Urinary bladder (tissue), 4 donors: ENCODE measurements at places on chromosomes 3 and 15. TPM values are rescaled to one million over a fixed set of nuclear protein-coding genes. Genes with fewer than 3 reads are reported as not detected.
A peak's percentile ranks its signal among the peaks of the same experiment; 100 is the strongest.

DNA sequence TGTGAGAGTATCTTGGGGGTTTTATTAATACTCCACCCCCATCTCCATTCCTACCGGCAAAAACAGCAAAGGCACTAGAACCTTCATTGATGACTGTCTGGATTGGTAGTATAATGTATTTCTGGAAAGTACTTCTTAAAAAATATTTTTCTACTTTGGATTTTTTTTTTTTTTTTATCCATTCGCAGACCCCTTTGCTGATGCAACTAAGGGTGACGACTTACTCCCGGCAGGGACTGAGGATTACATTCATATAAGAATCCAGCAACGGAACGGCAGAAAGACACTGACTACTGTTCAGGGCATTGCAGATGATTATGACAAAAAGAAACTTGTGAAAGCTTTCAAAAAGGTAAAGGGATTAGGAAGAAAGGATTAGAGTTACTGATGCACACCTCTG lies 1.2 kb downstream of the EIF1B start:
- no peak for DNase-seq

Gene RAB11A
- total RNA-seq = 187 TPM

GRCh38 chr3:25618028-25618427 lies 46.7 kb downstream of the TOP2B start:
- DNase-seq = no peak

DNA sequence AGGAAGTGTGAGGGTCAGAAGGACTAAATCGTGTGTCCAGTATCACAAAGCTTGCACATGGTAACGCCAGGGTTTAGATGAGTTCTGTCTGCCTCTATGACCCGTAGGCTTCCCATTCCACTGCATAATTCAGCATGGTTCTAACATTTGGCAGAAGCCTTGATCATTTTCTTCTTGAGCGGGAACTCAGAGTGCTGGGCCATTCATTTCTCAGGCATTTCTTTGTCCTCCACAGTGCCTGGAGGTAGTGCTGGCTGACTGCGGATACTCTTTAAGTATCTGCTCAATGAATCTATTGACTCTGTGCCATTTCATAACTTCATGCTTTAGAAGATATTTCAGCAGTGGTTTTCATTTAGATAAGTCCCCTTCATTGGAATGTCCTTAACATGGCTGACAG lies 370.2 kb downstream of the EPHB1 start:
- no peak for DNase-seq

Gene MRAS
- total RNA-seq = 22.9 TPM

Gene PRKAR2A
- total RNA-seq = 20.5 TPM

GRCh38 chr3:185175370-185175987 lies 22.6 kb upstream of the C3orf70 start:
- DNase-seq = no peak

GRCh38 chr3:93969443-93969842 lies 4.3 kb downstream of the PROS1 start:
- no peak for DNase-seq

GRCh38 chr3:171768281-171768900 lies 41.9 kb downstream of the PLD1 start:
- DNase-seq = no peak

- DNase-seq = no peak
These were observed 5.2 kb upstream of the CXCR6 start for GRCh38 chr3:45938043-45938435.

DNA sequence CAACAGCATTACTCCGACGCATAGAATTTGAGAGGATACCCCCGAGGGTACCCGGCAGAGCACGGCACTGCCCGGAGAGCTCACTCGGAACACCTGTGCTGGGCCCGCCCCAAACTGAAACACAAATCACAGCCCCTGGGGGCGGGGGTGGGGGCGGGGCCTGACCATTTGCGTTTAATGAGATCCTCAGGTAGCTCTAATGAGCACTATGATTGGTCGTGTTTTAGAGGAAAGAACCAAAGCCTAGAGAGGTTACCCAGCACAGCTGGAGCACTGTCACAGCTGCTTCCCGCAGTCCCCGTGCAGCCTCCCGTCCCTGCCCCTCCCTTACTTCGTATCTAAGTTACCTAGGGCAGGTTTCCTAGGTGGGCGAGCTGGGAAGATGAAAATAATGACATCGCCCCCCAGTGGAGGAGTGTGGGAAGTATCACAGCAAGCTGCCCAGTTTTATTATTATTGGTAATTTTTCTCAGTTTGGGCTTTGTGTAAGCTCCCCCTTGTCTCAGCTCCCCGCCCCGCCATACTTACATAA lies 187.1 kb downstream of the PDE8A start:
- DNase-seq = no peak

- DNase-seq = no peak
These were observed 303.4 kb upstream of the ROPN1 start for GRCh38 chr3:124295362-124295761.

- DNase-seq = no peak
These were observed 300.5 kb upstream of the MDFIC2 start for GRCh38 chr3:70612920-70613319.

Gene AHSG
- total RNA-seq = 0.26 TPM

DNA sequence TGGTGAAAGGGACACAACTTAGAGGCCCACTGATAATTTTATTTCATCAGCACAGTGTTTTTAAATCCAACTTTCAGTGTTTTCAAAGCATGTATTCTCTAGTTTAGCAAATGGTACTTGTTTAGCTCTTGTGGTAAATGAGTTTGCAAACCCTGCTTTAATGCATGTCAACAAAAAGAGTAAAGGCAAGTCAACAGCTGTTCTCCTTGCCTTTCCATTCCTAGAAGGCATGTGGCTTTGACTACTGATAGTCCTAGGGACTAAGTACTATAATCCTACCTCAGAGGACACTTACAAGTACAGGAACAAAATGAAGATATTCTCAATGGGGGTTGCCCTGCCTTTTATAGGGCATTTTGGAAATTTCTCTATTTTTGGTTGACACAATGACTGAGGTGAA lies 13.1 kb downstream of the NPTN start:
- no peak for DNase-seq

Gene P2RY12
- total RNA-seq = 5.3 TPM

Gene ALPK3
- 7.2 TPM for total RNA-seq

- no peak for DNase-seq
These were observed 17.9 kb downstream of the SERP1 start for GRCh38 chr3:150528354-150528797.

Gene SLC15A2
- total RNA-seq = 14.0 TPM

Gene TTC23
- 57.0 TPM for total RNA-seq

- DNase-seq = no peak
These were observed 104.8 kb downstream of the PPP2R3A start for GRCh38 chr3:136070334-136070733.

DNA sequence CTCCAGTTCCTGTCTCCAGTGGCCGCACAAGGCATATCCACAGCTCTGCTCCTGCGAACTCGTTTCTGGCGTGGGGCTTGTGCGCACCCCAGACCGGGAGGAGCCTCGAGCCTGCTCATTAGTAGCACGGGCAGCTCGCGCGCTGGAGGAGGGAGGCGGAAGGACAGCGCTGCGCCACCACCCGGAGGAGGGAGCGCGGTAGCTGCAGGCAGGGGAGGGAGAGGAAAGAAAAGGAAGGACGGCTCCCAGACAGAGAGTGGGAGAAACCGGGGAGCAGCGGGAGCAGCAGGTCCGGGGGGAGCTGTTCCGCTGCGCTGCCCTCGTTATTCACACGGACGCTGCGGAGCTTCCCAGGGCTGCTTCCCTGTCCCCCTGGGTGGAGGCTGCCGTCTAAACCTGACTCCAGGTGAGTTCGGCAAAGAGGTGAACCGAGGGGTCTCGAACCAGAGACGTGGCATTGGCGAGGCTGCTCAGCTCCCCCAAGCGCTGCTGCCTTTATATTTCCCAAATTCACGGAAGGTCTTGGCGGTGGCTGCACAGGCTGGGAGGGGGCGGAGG lies 121.3 kb upstream of the ZNF717 start:
- DNase-seq = peak; percentile 2

DNA sequence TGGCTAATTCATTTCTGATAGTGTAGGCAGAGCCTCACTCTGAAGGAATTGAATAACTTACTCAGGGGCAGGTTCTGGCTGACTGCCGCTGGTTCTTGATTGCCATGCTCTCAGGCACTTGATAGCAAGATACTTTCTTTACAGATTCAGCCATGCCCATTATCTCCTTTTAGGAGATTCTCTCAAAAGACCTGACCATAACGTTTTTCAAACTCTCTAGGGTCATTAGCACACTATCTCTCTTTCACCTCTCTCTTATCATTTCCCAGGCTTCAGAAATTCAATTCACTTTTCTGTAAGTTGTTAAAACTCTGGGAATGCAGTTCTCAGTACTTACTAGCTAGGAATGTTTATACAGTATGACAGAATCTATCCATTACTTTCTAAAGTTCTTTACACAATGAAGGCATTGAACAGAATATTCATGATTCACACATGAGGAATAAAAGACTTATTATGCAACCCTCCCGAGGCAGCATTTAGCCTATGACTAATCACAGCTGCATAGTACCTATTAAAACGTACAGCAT lies 850.3 kb upstream of the CADM2 start:
- no peak for DNase-seq

- no peak for DNase-seq
These were observed 1188.0 kb upstream of the ALCAM start for GRCh38 chr3:104178680-104179079.

Gene ADIPOQ
- total RNA-seq = 1.4 TPM

Gene PXK
- total RNA-seq = 73.9 TPM

GRCh38 chr3:72339670-72340030 lies 508.6 kb downstream of the SHQ1 start:
- no peak for DNase-seq

DNA sequence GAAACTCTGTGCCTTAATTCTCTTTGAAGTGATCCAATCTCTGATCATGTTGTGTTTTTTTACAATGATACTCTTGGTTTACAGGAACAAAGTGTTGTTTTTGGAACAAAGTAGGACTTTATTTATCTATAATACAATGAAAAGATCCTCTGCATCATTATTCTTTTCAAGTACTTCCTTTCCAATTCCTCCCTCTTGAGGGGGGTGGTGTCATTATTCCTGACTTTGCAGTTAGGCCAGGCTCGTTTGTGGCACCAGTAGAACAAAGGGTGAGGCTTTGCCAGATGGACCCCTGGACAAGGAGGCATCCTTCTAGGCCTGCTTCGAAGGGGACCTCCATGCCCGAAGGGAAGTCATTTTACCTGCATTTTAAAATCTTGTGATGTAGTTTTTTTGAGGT lies 41.7 kb upstream of the ZBTB38 start:
- no peak for DNase-seq

Gene SETD5
- total RNA-seq = 119 TPM

Gene MYZAP
- 19.2 TPM for total RNA-seq

Gene NPAP1
- total RNA-seq = 0.58 TPM

GRCh38 chr15:85606738-85607137 lies 188.0 kb downstream of the KLHL25 start:
- no peak for DNase-seq

GRCh38 chr3:151879679-151880415 lies 6.4 kb downstream of the SUCNR1 start:
- DNase-seq = no peak

DNA sequence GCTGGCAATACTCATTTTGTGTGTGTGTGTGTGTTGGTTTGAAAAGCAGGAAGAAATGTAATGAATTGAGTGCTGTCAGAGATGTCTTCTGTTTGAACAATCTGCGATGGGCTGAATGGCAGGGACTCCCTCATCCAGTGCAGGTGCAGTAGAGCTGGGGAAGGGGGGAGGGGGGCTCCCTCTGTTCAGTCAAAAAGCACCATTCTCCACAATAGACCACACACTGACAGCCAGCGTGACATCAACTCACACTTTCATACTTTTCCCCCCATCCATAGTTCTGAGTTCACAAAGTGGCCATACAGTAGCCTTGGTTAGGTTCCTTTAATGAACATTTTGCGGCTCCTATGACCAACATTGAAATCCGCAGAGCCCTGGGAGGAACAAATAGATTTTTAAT lies 10.4 kb downstream of the SOX2 start:
- DNase-seq = no peak

- DNase-seq = no peak
These were observed 329.7 kb downstream of the RORA start for GRCh38 chr15:60899322-60899966.

Gene NLGN1
- total RNA-seq = 51.8 TPM

Gene B3GALNT1
- 37.5 TPM for total RNA-seq
